ENCODE measurements at places on chromosomes 12 and 14.
A peak's percentile ranks its signal among the peaks of the same experiment; 100 is the strongest.

DNA sequence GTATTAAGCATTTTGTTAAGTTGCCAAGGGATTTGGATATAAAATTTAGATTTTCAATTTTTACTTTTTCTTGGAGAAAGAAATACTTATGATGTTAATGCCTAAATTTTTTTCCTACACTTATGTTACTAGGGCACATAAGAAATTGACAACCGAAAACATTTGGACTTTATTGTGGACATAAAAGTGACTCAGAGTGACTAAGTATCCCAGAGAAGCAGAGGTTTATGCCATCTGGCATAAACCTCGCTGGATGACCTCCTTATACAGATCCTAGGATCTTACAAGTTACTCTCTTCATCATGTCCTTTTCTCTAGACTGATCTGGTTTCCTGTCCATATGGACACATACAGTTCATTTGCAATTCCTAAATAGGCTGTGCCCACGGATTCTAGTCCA, 89.8 kb downstream of the RERG start:
- no peak overlapping the region for H3K4me3 ChIP-seq
- no peaks in the 10 kb centered on the region for H3K36me3 ChIP-seq
- peak; percentile 42 for DNase-seq
- H3K27ac ChIP-seq = no peak overlapping the region

GRCh38 chr12:97424911-97425310, 37.7 kb upstream of the RMST start:
- no peaks in the 10 kb centered on the region for H3K36me3 ChIP-seq
- no peak for DNase-seq
- H3K4me3 ChIP-seq = no peak overlapping the region

GRCh38 chr12:93111773-93112172, 182.7 kb upstream of the EEA1 start:
- H3K36me3 ChIP-seq = no peaks in the 10 kb centered on the region
- no peak overlapping the region for H3K4me3 ChIP-seq
- peaks cover 4% of the 10 kb centered on the region for H3K4me1 ChIP-seq
- no peak for DNase-seq

DNA sequence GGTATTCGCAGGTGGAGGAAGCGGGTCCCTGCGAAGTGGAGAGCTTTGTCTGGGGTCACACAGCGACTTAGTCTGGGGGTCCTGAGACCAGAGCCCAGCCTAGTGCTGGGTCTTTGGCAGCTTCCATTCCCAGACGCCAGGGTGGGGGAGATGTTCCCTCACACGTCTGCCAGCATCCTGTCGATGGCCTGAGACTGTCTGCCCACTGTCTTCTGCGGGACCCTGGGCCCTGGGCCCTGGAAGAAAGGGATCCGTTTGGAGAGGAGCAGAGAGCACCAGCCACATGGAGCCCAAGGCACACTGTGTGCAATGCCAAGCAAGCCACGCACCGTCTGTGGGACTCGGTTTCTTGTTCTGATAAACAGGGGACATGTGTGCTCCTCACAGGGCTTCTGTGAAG, 197.2 kb downstream of the KIF26A start:
- DNase-seq = no peak
- no peak overlapping the region for H3K27ac ChIP-seq
- no peaks in the 10 kb centered on the region for H3K36me3 ChIP-seq
- no peaks in the 10 kb centered on the region for H3K4me1 ChIP-seq
- no peak overlapping the region for H3K4me3 ChIP-seq

DNA sequence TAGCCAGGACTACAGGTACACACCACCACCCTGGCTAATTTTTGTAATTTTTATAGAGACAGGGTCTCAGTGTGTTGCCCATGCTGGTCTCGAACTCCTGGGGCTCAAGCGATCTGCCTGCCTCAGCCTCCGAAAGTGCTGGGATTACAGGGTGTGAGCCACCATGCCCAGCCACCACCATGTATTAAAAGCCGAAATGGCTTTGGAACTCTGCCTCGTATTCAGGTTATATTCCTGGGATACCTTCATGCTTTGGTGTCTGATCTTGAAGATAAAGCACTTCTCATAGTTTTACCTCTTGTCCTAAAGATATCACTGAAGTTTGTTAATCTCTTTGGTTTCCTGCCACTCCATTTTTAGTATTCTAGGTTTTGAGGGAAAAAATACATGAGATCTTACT, 47.2 kb downstream of the MYO1H start:
- DNase-seq = no peak
- peaks cover 25% of the 10 kb centered on the region for H3K27me3 ChIP-seq
- no peak overlapping the region for H3K27ac ChIP-seq
- H3K36me3 ChIP-seq = no peaks in the 10 kb centered on the region
- H3K4me1 ChIP-seq = no peaks in the 10 kb centered on the region
- H3K4me3 ChIP-seq = no peak overlapping the region

- DNase-seq = no peak
- no peak overlapping the region for H3K4me3 ChIP-seq
- H3K27me3 ChIP-seq = no peaks in the 10 kb centered on the region
- peaks cover 3% of the 10 kb centered on the region for H3K4me1 ChIP-seq
- peaks cover 24% of the 10 kb centered on the region for H3K36me3 ChIP-seq
These were observed 33.7 kb downstream of the CKB start for GRCh38 chr14:103488960-103489359.

DNA sequence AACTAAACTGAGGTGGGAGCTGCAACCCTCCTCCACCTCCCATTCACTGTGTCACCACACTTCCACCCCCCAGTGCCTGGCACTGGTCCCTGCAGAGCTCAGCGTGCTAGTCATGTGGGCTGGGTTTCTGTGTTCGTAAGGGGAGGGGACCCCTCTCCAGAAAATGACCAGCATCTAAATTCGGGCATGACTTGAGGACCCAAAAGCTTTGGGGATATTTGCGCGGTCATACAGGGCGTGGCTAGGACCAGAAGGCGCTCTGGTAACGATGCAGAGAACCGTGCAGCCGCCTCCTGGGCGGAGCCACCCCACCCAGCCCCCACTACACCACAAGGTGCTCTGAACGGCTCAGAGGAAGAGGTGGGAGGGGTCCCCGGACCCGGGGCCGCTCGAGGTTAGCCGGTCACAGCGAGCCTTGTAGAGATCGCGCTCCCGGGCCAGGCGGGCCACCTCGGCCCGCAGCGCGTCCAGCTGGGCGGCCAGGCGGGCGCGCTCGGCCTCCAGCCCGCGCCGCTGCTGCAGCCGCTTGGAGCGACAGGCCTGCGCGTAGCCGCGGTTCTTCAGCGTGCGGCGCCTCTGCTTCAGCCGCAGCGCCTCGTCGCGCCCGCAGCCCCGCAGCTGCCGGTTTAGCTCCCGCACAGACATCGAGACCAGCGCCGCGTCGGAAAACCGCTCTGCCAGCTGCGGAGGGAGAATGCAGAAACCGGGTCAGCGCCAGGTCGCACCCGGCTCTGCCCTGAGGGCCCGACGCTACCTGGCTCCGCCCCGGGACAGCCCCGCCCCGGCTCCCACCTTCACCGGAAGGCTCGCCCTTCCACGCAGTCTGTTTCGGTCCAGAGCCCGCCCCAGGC, 9.8 kb downstream of the CPNE6 start:
- H3K27ac ChIP-seq = no peak overlapping the region
- peaks cover 10% of the 10 kb centered on the region for H3K4me1 ChIP-seq
- H3K36me3 ChIP-seq = no peaks in the 10 kb centered on the region
- peak overlapping the region; percentile 62 for H3K4me3 ChIP-seq
- H3K27me3 ChIP-seq = peaks cover 78% of the 10 kb centered on the region

- no peak for DNase-seq
- H3K27me3 ChIP-seq = no peaks in the 10 kb centered on the region
- no peaks in the 10 kb centered on the region for H3K36me3 ChIP-seq
- no peak overlapping the region for H3K27ac ChIP-seq
- H3K4me3 ChIP-seq = no peak overlapping the region
These were observed 88.8 kb downstream of the NAV3 start for GRCh38 chr12:77919450-77919849.

- no peaks in the 10 kb centered on the region for H3K27me3 ChIP-seq
- peaks cover 1% of the 10 kb centered on the region for H3K4me1 ChIP-seq
- H3K27ac ChIP-seq = no peak overlapping the region
- no peak for DNase-seq
- H3K36me3 ChIP-seq = no peaks in the 10 kb centered on the region
- peak overlapping the region; percentile 62 for H3K4me3 ChIP-seq
These were observed 293.6 kb downstream of the AKAP6 start for GRCh38 chr14:32622742-32623141.

DNA sequence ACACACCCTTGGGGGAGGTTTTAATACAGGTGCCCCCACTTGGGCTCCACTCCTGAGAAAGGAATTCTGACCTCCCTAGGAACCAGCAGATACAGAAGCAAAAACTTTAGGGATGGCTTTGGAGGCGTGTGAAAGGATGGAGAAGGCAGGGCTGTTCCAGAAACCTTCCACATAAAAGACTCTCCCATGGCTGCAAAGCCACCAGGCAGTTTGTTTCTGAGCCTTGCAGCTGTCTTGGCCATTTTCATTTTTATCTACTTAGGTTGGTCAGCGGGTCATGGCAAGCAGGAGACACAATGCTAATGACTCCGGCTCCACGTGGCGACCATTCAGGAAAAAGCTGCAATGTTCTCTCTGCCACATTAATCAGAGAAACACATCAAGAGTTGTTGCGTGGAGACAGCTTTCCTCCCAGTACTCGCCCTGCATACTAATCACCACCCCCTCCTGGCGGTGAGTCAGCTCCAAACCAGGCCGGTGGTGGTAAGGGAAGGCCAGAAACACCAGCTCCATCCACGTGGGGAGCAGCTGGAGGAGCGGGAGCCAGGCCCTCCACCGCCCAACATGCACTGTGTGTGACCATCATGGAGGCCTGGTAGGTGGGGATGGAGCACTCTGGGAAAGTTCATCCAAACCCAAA, 30.9 kb upstream of the IRF2BPL start:
- H3K36me3 ChIP-seq = no peaks in the 10 kb centered on the region
- DNase-seq = peak; percentile 95
- H3K4me3 ChIP-seq = no peak overlapping the region
- peak overlapping the region; percentile 11 for H3K27ac ChIP-seq
- no peaks in the 10 kb centered on the region for H3K27me3 ChIP-seq

GRCh38 chr14:99565383-99565782, 38.6 kb downstream of the CCDC85C start:
- H3K36me3 ChIP-seq = no peaks in the 10 kb centered on the region
- no peak overlapping the region for H3K4me3 ChIP-seq
- H3K27ac ChIP-seq = no peak overlapping the region
- no peak for DNase-seq

- peaks cover 1% of the 10 kb centered on the region for H3K4me1 ChIP-seq
- H3K27ac ChIP-seq = no peak overlapping the region
- H3K4me3 ChIP-seq = no peak overlapping the region
- DNase-seq = no peak
These were observed 738.4 kb upstream of the TMEM132C start for GRCh38 chr12:127528551-127528950.

- no peaks in the 10 kb centered on the region for H3K36me3 ChIP-seq
- DNase-seq = peak; percentile 24
- H3K27me3 ChIP-seq = no peaks in the 10 kb centered on the region
- no peaks in the 10 kb centered on the region for H3K4me1 ChIP-seq
- H3K4me3 ChIP-seq = no peak overlapping the region
These were observed 210.9 kb downstream of the LRFN5 start for GRCh38 chr14:41817626-41818025.

DNA sequence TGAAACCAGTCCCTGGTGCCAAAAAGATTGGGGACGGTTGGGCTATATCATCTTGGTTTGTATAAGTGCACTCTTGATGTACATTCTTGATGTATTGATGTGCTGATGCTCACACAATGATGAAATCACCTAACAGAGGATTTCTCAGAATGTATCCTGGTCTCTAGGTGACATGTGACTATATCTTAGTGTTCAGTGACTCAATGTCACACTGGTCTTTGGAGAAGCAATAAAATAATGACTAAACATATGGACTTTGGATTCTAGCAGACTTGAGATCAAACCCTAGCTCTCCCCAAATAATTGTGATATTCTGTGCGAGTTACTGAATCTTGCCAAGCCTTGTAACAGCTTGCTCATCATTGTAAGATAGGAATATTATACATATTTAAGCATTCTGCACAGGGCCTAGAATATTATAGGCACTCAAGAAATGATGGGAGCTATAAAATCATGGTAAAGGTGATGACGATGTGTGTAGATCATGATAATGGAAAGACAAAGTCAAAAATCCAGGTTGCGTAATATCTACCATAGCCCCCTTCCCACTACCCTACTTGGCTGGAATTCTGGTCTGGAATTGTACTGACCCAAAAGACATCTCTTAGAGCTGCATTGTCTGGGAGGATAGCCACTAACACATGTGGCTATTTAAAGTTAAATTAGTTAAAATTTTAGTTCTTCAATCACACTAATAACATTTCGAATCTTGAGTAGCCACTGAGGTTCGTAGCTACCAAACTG, 117.6 kb upstream of the PWP1 start:
- no peak overlapping the region for H3K4me3 ChIP-seq
- DNase-seq = no peak

DNA sequence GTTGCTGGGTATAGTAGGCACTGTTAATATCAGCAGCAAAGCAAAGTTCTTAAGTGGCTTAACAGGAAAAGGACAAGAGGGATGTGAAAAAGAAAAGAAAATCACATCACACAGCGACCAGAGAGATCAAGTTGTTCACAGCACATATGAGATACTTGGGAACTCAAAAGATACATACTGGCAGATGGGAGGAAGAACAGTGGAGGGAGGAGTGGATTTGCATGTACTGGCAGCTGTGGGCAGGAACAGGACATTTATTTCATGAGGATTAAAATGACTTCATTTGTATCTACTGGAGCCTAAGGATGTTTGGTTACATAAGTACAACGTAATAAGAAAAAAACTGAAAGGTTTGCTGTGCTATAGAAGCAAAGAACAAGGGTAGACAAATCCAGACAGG, 136.5 kb upstream of the IFNG-AS1 start:
- DNase-seq = no peak
- H3K27ac ChIP-seq = no peak overlapping the region
- H3K36me3 ChIP-seq = no peaks in the 10 kb centered on the region
- H3K27me3 ChIP-seq = no peaks in the 10 kb centered on the region
- no peak overlapping the region for H3K4me3 ChIP-seq
- H3K4me1 ChIP-seq = no peaks in the 10 kb centered on the region

DNA sequence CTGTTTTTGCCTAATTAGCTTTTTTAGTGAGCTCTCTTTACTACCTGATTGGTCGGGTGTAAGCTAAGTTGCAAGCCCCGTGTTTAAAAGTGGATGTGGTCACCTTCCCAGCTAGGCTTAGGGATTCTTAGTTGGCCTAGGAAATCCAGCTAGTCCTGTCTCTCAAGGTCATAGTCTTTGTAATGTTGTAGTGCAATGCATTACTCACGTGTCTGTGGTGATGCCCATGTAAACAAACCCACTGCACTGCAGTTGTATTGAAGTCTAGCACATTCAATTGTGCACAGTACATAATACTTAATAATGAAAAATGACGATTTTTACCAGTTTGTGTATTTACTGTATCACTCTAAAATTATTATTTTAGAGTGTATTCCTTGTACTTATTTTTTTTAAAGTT, 335.5 kb downstream of the NUAK1 start:
- no peak overlapping the region for H3K4me3 ChIP-seq
- no peaks in the 10 kb centered on the region for H3K4me1 ChIP-seq
- no peak overlapping the region for H3K27ac ChIP-seq
- H3K27me3 ChIP-seq = peaks cover 3% of the 10 kb centered on the region

Data from mesenchymal stem cell (in vitro differentiated cells and primary cell).